Adrenal gland (tissue), 19 donors: ENCODE measurements at places on chromosomes 12 and 14. TPM values are rescaled to one million over a fixed set of nuclear protein-coding genes. Genes with fewer than 3 reads are reported as not detected.

DNA sequence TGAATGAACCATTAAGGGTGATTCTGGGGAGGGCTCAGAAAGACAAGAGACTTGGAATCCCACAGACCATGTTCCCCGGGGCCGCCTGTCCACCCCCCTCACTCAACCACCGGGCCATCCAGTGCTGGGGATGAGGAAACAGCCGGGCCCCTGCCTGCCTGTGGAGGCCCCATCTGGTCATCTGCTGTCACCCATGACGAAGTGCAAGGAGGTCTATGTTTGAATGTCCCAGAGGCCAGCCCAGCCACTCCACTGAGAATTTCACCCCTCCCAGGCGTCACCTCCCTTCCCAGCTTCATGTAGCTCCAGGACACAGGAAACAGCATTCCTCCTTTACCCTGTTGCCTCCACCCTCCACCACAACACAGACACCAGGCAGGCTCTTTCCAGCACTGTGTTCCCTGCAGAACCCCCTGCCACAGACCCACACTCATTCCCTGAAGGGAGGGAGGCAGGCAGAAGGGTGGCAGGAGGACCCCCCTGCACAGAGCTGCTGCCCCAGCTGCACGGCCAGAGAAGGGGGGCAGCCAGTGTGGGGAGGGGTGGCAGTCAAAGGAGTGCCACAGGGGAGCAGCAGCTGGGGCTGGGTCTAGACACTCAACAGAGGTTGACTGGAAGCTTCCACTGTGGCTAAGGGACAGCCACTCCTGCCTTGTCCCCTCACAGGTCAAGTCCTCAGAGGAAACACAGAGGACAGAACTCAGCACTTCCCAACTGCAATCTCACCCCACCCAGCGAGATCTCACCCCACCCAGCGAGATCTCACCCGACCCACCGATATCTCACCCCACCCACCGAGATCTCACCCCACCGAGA lies 50.3 kb upstream of the PPP2R5C start:
- no peaks in the 10 kb centered on the region for H3K27me3 ChIP-seq
- H3K27ac ChIP-seq: no peak overlapping the region

DNA sequence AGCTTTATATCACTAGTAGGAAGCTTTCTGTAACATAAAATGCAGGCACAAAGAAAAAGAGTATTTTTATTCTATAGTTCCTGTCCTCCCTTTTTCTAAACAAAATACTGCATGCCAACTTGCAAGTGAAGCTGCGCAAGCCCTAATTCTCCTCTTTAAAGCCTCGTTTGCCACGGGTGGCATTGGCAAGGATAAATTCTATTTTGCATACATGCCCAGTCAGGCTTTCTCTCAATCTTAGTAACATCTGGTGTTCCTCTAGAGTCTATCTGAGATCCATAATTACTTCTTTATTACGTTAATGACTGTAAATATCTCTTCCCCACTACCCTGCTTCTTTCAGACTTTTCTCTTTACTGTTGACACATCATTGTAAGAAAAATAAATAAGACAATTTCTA lies 97.1 kb upstream of the DAAM1 start:
- H3K4me1 ChIP-seq: no peaks in the 10 kb centered on the region
- no peak overlapping the region for H3K4me3 ChIP-seq
- DNase-seq: no peak
- no peaks in the 10 kb centered on the region for H3K27me3 ChIP-seq
- H3K36me3 ChIP-seq: no peaks in the 10 kb centered on the region

DNA sequence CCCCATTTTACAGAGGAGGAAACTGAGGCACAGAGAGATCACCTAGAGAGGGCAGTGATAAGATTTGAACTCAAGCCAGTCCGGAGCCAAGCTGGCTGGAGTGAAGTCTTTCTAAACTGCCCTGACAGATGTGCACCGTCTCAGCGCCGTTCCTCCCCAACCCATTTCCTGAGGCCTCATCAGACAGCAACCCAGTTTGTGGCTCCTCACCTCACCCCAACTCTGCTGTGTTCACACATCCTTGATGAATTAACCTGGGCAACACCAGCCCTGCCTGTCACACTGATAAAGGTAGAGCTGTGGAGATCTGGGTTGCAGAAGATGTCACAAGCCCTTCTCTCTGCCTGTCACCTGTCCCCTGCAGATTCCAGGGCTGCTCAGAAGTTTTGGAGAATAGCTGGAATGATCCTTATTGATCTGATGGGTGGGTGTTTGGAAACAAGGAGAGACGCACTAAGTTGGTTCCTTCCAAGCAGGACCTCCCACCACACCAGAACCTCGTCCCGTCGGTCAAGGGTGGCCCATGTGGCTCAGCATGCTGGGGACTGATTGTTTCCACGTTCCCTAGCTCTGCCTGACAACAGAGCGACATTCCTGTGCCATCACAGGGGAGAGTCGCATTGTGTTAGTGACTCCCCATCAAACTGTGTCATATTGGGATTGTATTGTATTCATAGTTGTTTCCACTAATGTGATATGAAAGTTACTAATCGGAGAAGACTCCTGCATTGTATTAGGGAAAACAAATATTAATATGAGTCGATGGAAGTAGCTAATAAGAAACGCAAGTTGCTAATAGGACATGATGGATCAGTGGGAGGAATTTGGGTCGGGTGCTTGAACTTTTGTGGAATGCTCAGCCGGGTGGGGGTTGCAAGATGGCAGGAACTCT lies 200.6 kb downstream of the PHETA1 start:
- H3K4me1 ChIP-seq: no peaks in the 10 kb centered on the region
- H3K27ac ChIP-seq: no peak overlapping the region
- peaks cover 6% of the 10 kb centered on the region for H3K27me3 ChIP-seq
- DNase-seq: no peak
- H3K36me3 ChIP-seq: no peaks in the 10 kb centered on the region

Gene HOXC4
- total RNA-seq: 2.3 TPM

DNA sequence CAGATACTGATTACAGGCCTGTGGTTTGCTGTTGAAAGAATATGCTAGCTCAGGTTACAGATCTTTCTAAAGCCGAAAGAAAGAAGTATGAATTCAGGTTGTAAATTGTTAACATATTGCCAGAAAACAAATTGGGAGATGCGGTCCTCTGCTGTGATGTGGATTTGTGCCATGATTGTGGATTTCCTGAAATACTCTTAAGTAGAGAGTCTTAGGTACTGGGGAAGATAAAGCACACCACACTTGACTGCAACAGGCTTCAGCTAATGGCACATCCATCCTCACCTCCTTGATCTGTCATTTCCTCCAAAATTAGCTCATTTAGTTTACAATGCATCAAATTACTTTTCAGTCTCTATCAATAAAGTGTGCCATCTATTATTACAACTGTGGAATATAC lies 279.2 kb downstream of the SYT1 start:
- H3K36me3 ChIP-seq: no peaks in the 10 kb centered on the region
- no peaks in the 10 kb centered on the region for H3K4me1 ChIP-seq
- H3K27me3 ChIP-seq: no peaks in the 10 kb centered on the region
- H3K27ac ChIP-seq: no peak overlapping the region
- no peak overlapping the region for H3K4me3 ChIP-seq

GRCh38 chr14:52840877-52841276 lies 49.5 kb upstream of the GNPNAT1 start:
- no peak overlapping the region for H3K4me3 ChIP-seq
- H3K36me3 ChIP-seq: no peaks in the 10 kb centered on the region
- peaks cover 20% of the 10 kb centered on the region for H3K4me1 ChIP-seq
- no peak overlapping the region for H3K27ac ChIP-seq
- H3K27me3 ChIP-seq: no peaks in the 10 kb centered on the region
